Chondrocyte (in vitro differentiated cells): ENCODE measurements at places on chromosomes 3 and 15. TPM values are rescaled to one million over a fixed set of nuclear protein-coding genes. Genes with fewer than 3 reads are reported as not detected.
A peak's percentile ranks its signal among the peaks of the same experiment; 100 is the strongest.

Gene PLAAT1
- total RNA-seq: 0.80 to 2.4 TPM (median 1.6 TPM) in 3 replicates

DNA sequence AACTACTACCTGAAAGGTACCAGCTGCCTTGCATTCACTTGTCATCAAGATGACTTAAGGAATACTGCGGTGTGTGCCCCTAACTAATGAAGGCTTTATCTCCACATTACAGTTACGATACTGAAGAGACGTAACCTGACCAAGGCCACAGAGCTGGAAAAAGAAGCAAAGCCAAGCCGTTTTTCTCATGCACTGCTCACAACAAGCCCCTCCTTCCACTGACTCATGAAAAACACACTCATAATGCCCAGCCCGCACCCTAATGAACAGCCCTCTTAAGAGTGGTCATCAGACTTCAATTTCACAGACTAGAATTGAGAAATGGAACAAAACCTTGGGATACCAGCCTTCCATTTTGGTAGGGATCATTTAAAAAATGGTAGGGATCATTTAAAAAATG, 11.6 kb downstream of the PSMD6 start:
- H3K4me3 ChIP-seq: no peak overlapping the region
- peak overlapping the region; percentile 52 for H3K27ac ChIP-seq
- H3K4me1 ChIP-seq: peaks cover 41% of the 10 kb centered on the region
- H3K36me3 ChIP-seq: peaks cover 37% of the 10 kb centered on the region
- no peaks in the 10 kb centered on the region for H3K27me3 ChIP-seq
- DNase-seq: no peak

- DNase-seq: no peak
- H3K27me3 ChIP-seq: no peaks in the 10 kb centered on the region
- H3K36me3 ChIP-seq: no peaks in the 10 kb centered on the region
- peaks cover 42% of the 10 kb centered on the region for H3K4me1 ChIP-seq
- peak overlapping the region; percentile 96 for H3K27ac ChIP-seq
- peak overlapping the region; percentile 89 for H3K4me3 ChIP-seq
Measured at GRCh38 chr3:182793663-182794454, 555 bp downstream of the ATP11B start.

DNA sequence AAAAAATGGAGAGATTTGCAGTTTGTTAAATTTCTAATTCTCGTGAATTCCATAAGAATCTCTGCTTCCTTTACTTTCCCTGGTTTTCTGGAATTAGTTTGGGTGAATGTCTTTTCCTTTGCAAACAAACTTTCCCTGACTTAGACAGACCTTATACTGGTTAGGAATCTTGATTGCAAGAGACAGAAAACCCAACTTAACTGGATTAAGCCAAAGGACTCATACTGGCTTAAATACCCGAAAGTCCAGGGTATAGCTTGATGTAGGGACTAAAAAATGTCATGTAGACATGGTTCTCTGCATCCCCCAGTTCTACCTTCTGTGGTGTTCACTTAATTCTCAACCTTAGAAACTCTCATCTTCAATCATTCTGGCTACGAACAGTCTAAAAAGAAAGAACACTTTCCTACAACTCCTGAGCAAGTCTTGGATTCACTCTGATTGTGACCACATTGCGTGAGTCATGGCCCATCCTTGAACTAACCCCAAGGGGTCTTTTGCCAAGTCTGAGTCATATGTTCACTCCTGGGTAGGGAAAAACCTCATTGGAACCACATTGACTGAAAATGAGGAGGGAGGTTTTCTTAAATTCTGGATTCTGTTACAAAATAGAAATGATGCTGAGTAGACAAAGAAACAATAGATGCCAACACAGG, 136.0 kb upstream of the DAZL start:
- H3K27me3 ChIP-seq: no peaks in the 10 kb centered on the region
- peaks cover 2% of the 10 kb centered on the region for H3K36me3 ChIP-seq
- peaks cover 20% of the 10 kb centered on the region for H3K4me1 ChIP-seq
- no peak for DNase-seq

- H3K4me3 ChIP-seq: no peak overlapping the region
- peaks cover 11% of the 10 kb centered on the region for H3K27me3 ChIP-seq
- no peak overlapping the region for H3K27ac ChIP-seq
- H3K4me1 ChIP-seq: peaks cover 27% of the 10 kb centered on the region
- no peaks in the 10 kb centered on the region for H3K36me3 ChIP-seq
- DNase-seq: peak; percentile 18
Measured at GRCh38 chr15:66070220-66070934, 183.2 kb downstream of the MEGF11 start.
